Activated CD4-positive, alpha-beta T cell treated with anti-CD3 and anti-CD28 coated beads for 36 hours (primary cell): ENCODE measurements at places on chromosomes 2 and 18. TPM values are rescaled to one million over a fixed set of nuclear protein-coding genes. Genes with fewer than 3 reads are reported as not detected.

DNA sequence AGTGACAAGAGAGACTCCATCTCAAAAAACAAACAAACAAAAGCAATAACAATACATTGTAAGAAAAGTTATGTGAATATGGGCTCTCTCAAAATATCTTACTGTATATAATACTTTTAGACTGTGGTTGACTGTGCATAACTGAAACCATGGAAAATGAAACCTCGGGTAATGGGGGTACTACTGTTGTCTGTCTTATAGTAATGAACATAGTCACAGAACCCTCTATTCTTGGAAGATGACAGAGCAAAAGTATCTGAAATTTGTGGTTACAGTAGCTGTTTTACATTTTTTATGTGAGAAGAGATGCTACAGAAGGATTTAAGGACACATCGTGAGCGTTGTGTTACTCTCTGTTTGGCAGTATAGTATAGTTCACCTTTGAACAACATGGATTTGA lies 60.5 kb downstream of the MAP4K4 start:
- DNase-seq: no peak

DNA sequence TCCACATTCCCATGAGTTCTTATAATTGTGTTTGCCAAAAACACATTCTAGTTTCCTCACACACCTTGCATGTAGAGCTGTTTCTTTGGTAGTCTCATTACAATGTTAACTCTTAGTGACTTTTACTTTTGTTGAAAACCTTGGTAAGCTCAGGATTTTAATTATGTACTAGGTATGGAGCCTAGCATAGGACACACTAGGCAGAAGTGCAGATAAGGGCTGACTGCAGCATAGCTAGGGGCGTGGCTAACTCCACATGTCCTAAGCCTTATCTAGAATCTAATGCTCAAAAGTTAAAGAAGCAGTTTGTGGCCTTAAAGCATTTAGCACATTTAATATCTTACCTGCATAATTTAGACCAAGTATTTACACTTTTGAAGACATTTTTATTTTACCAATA lies 153.7 kb upstream of the FBXO11 start:
- DNase-seq: no peak

CACNB4 gene
- total RNA-seq: 0.37 TPM

SLC8A1 gene
- total RNA-seq: 1.9 TPM

DHRS9 gene
- 4.8 TPM for total RNA-seq
